ENCODE measurements at places on chromosomes 7 and 10.

DNA sequence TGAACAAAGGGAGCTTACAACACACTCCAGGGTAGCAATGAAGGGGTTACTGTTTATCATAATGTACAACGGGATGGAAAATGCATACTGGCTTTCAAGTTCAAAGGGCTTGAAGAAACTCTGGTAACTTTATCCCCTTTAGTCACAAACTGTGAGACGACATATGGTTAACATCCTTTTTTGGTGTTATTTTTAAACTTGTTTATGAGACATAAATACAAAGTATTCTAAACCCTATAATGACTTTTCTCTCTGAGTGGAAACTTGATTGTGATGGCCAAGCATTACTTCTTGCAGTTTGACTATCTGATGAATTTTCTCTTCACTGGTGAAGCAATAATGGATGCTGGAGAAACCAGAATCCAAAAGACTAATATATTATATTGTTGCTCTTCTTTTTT is 62.0 kb upstream of the SEMA3A start:
- DNase-seq = no peak

- DNase-seq = no peak
These were observed 250.9 kb downstream of the SFMBT2 start for GRCh38 chr10:7159928-7160327.

- DNase-seq = peak; percentile 92
These were observed 21.7 kb upstream of the MACC1 start for GRCh38 chr7:20238754-20239324.

GRCh38 chr7:116097365-116098009 is 66.9 kb upstream of the TFEC start:
- peak; percentile 36 for DNase-seq

GRCh38 chr7:122902751-122903495 is 16.7 kb upstream of the CADPS2 start:
- DNase-seq = no peak

DNA sequence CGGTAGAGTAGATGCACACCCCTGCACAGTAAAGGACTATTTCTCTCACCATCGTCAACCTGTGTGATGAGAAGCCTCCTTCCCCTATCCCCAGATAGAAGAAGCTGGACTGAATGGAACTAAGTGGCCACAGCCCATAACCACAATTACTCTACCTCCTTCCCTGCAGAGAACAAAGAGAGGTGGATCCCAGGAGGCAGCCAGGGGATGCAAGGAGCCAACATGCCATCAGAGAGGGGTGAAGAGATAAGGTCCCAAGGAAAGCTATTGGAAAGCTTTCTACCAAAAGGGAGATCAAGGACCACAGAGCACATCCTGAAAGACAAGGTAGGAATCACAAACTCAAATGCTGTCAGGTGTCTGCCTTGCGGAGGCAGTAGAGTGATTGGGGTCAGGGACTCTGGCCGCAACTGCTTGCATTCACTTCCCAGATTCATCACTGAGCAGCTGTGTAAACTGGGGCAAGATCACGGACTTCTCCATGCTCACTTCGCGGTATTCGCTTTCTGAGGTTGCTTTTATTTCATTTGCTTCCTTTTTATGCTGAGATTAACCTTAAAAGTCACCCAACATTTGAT is 81.6 kb upstream of the MYO3A start:
- no peak for DNase-seq

DNA sequence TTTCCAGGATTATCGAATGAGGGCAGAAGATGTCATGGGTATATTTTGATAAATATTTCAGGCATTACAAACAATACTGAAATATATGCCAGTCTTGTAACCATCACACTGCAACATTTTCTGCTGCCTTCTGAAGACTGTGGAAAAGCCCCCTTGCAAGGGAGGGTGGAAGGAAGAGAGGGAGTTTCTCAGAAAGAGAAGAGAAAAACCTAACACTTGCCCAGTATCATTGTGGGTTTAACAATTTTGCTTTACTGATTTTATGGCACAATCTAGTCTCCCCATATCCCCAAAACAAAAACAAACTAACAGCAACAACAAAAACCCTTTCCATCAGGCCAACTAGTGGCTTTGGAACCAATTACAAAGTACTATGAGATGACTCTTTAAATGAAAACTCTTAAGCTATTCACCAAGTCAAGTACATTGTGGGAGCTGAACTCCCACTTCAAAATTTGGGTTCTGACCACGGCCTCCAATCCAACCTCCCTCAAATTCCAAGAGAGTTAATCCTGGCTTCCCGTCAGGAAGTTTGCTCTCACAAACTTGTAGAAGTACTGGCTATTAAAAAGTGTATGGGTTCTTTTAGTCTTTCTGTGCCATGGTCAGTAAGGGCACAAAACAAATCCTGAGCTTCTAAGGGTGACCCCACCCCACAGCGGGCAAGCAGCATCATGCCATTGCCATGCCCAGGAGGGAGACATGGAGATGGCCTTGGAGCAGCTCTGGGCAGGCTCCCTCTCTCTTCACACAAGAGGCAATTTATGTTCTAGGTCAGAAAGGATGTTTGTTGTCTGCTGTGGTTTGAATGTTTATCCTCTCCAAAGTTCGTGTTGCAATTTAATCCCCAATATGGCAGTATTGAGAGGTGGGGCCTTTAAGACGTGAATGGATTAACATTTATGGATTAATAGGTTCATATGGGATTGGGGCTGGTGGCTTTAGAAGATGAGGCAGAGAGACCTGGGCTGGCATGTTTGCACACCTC is 96.3 kb downstream of the JAZF1 start:
- no peak for DNase-seq

- DNase-seq = no peak
These were observed 422.5 kb downstream of the DNAJB6 start for GRCh38 chr7:157759246-157759805.

GRCh38 chr7:47571331-47572093 is 10.4 kb downstream of the TNS3 start:
- DNase-seq = peak; percentile 92

DNA sequence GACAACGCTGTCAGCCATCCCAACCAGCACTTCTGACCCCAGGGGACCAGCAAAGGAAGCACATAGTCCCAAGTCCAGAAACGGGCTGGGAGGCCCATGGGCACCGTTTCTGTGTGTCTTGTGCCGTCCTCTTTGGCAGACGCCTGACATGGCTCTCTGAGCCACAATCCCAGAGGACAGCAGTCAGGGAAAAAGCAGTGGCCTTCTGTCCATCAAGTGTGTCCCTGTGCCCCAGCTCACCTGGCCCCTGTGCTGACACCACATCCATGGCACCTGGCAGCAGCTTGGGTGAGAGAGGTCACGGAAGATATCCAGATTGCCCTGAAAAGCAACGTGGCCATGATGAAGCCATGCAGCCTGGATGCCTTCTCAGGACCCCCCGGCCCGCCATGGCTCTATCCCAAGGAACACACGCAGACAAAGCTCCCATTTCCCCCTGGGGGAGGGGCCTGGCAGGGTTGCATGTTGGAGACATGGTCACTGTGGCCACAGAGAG is 38.1 kb upstream of the ANTXRL start:
- DNase-seq = no peak

- no peak for DNase-seq
These were observed 55.5 kb downstream of the SLC16A12 start for GRCh38 chr10:89479771-89480446.
